CMK (cell line): ENCODE measurements at places on chromosomes 16 and 17.

- DNase-seq = no peak
Observed at GRCh38 chr16:85665929-85666328, 22.8 kb downstream of the GINS2 start.

- no peak for DNase-seq
Observed at GRCh38 chr17:9150446-9151090, 129.3 kb downstream of the NTN1 start.

DNA sequence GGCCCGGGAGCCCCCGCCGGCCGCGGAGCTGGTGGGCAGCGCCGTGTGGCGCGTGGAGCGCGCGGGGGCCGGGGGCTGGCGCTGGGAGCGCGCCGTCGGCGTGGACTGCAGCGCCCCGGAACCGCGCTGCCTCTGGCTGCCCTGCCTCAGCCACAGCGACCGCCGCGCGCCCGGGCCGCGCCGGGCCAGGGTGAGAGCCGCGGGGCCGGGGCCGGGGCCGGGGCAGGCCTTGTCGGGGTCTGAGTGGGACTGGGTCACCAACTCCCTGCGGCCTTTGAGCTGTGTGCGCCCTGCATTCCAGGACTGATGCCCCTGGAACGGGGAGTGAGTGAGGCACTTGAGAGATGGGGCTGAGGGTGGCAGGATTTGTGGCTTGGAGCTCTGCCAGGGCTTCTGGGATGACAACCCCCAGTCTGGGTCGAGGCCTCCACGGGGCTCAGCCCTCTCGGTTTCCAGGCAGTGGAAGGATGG, 25.7 kb downstream of the ARHGAP23 start:
- no peak for DNase-seq

DNA sequence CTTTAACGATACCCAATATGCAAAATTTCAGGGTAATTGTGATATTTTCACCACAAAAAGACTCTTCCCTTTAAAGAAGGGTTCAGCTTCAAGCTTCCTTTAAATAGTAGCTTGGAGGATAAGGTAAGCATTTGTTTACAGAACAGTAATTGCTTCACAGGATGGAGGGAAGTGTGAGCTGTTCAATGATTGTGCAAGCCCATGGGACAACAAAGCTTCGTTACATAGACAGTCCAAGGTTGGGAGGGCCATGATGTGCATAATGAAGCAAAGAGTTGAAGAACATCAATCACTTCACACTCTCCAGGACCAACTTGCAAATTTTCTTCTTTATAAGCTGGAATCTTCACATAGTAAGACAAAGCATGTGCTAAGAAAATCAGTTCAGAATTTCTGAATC, 145.0 kb upstream of the ASIC2 start:
- no peak for DNase-seq

- no peak for DNase-seq
Observed at GRCh38 chr16:77408607-77409006, 26.2 kb downstream of the ADAMTS18 start.

DNA sequence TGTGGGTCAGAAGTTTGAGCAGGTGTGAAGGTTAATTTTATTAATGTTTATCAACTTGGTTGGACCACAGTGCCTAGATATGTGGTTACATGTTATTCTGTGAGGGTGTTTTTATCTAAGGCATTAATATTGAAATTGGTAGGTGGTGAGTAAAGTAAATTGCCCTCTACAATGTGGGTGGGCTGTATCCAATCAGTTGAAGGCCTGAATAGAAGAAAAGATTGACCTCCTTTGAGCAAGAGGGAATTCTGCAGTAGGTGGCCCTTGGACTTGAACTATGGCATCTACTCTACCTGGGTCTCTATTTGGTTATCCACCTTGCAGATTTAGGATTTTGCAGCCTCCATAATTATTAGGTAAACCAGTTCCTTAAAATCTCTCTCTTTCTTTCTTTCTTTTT, 356.8 kb upstream of the EEF2KMT start:
- no peak for DNase-seq

- no peak for DNase-seq
Observed at GRCh38 chr17:74970395-74970794, 2.2 kb downstream of the HID1 start.

DNA sequence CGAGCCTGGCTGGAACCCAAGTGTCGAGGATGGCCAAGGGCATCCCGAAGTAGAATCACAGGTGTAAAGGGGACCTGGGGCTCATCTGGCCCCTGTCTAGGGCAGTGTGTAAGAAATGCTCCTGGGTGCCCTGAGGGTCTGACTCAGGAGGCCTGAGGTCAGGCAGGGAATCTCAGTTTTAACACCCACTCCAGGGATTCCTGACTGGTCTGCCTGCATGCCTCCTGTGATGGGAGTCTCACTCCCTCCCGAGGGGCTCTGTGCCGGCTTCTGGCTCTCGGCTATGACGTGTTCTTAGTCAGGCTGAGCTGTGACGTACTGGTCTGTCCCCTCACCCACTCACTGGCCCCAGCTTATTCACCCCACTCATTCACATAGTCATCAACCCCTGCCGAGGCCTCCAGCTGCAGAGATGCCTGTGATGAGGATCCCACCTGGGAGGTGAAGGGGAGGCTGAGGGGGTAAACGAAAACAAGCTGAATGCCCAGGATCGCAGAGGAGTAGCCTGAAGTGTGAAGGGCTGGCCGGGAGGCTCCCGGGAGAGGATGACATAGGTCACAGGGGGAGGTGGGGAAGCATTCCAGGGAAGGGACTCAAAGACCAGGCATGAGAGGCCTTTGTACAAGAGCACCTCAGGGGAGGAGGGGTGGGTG, 23.8 kb downstream of the FAM83G start:
- DNase-seq = no peak

DNA sequence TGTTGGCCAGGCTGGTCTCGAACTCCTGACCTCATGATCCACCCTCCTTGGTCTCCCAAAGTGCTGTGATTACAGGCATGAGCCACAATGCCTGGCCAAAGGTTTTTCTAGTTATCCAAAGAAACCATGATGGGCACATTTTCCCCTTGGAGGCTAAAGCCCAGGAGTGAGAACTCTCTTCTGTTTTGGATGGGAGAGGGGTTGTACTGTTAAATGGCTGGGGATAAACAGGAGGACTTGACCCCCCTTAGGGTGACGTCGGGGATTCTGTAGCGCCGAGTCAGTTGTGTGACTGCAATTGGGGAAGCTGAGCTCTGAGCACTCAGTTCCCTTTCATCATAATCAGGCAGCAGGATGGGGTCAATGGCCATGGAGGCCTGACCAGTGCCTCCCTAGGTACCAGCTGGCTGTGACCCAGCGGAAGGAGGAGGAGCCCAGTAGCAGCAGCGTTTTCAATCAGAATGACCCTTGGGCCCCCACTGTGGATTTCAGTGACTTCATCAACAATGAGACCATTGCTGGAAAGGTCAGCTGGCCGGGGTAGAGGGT, 4.1 kb downstream of the AOC3 start:
- DNase-seq = no peak

DNA sequence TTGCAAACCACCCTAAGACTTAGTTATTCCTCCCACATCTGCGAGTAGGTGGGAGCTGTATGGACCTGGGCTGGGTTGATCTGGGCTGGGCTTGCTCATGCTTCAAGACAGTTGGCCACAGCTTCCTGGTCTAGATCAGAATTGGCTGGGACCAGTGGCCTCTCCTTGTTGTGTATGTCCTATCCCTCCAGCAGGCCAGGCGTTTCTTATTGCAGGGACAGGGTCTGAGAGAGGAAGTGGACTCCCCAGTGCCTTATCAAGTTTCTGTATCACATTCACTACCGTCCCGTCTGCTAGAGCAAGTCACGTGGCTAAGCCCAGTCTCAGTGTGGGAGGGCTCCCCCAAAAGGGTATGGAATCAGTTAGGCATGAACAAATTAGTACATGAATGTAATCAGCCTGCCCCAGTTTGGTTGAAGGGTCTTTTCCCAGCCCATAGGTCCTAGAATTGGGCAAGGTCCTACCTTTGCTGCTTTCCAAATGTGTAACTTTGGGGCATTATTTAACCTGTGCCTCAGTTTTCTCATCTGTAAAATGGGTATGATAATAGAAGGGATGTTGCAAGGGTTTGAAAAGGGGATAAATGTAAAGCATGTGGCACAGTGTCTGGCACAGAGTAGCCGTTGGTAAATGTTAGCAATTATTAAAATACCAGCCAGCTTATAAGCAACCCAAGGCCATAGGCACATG, 36.0 kb downstream of the NKD1 start:
- DNase-seq = peak; percentile 95

GRCh38 chr16:57629516-57630406, 1.3 kb downstream of the ADGRG1 start:
- peak; percentile 75 for DNase-seq

- DNase-seq = no peak
Observed at GRCh38 chr16:85935974-85936760, 37.2 kb downstream of the IRF8 start.

DNA sequence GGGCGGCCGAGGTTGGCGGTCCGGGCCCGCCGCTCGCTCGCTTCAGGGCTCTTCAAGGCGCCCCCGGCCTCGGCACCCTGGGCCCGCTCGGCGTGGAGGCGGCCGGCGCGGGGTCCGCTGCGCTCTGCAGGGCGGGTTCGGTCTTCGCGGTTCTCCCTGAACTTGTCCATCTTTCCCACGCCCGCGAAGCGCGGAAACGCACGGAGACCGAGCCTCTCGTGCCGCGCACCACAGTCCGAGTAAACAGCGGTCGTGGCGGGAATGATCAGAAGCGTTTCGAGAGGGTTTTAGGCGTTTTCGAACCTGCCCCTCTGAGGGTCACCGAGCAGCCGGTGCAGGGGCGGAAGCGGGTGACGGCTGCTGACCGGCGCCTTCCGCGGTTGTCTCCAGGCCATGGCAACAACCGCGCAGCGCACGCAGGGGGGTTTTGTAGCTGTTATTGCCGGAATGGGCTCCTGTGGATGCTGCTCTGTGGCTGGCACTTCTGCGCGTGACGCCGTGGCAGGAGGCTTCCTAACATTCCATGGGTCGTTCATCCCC, 414 bp downstream of the NARF start:
- DNase-seq = no peak

DNA sequence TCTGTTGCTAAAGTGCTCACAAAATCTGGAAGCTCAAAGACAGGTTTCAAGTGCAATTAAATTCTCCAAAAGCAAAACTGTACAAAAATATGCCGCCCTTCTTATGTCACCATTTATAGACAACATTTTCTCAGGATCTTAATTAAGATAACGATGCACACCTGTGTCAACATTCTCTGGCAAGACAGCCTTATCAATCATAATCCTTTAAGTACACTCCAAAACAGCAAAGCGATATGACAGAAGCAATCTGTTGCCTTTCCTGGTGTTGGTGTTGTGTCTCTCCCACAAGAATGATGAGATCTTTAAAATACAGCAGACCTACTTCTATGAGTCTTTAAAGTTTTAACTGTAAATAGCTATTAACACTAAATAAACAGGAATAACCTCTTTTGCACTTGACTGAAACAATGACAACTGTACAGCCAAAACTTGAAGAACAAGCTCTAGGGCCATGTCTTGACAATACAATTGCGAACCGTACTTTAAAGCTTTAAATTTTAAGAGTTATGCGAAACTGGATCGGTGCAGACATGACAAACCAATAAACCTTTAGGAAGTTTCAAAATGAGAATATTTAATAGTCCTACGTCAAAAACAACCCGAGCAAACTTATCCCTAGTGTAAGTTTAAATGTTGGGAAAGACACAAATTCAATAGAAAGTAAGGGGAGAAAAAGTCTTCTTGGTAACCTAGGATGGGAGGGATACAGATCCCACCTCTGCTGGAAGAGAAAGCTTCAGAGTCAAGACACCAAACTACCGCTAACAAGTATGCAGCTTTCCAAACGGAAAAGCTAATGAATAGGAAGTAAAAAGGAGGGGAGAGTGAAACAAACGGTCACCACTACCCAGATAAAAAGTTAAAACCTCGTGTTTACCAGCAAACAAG, 3.3 kb upstream of the IRX5 start:
- peak; percentile 27 for DNase-seq
